ENCODE measurements at places on chromosomes 1 and 21. TPM values are rescaled to one million over a fixed set of nuclear protein-coding genes. Genes with fewer than 3 reads are reported as not detected.
A peak's percentile ranks its signal among the peaks of the same experiment; 100 is the strongest.

DNA sequence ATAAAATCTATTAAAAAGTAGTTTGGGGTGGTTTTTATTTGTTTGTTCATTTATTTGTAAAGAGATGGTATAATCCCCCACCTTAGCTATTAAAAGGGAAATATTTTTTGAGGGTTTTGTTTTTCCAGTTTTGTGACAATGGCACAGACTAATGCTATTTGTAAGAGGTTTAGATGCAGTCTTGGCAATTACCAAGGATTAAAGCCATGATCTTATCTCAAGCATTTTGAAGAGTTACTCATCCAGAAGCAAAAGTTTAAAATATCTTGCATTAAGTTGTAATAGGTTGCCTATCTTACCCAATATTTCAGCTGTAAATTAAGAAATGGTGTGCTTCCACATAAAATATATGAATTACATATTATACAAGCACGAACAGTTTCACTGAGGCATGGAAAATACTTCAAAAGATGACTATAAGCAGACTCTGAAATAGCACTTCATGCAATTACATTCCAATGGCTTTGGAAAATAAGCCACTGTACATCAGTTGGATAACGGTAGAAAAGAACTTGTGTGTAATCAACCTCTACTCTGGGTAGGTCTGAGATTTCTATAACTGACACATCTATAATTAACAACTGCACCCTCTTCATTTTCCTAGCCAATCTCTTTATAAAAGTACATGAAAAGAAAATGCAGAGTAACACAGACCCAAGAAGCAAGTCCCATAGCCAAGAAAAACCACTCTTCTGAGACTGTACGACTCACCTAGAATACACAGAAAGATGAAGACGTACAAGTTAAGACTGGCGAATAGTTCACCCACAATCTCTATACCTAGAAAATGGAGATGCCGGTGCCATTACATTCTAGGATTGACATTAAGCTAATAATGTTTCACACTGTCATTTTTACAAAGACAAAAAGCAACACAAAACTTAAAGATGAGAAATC is 95.2 kb downstream of the PTPN14 start:
- no peak for DNase-seq

LRRC38 gene
- total RNA-seq, result 0.27 TPM

GRCh38 chr1:236155399-236155767 is 13.0 kb downstream of the GPR137B start:
- DNase-seq, result no peak

DNA sequence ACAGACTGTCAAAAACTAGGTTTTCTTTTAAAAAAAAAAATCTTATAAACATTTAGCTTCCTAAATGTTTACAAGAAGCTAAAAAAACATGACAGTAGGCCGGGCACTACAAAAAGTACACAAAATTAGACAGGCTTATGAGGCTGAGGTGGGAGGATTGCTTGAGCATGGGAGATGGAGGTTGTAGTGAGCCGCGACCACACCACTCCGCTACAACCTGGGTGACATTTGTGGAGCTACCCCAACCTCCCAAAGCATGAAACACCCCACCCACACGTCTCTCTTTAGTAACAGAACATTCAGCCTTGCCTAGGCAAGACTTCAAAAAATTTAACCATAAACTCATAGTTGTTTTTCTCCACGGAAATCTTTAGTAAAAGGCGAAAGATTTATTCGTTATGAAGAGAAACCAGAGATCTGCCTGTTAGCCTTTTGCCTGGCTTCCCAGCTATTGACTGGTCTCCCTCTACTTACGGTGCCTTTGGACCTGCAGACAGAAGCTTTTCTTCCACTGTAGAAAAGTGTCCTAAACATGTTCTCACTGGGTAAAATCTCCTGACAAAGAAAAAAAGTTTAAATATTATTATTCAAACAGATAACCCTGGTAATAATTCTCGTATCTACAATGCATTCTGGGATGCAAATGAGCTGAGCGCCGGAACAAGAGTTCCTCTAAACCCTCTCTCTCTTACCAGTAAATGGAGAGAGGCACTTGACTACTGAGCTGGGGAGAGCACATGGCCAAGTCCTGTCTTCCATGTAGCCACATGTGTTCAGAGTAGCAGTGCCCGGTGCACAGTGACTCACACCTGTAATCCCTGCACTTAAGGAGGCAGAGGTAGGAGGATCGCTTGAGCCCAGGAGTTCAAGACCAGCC is 9.2 kb downstream of the RNU5D-1 start:
- no peak for DNase-seq

DNA sequence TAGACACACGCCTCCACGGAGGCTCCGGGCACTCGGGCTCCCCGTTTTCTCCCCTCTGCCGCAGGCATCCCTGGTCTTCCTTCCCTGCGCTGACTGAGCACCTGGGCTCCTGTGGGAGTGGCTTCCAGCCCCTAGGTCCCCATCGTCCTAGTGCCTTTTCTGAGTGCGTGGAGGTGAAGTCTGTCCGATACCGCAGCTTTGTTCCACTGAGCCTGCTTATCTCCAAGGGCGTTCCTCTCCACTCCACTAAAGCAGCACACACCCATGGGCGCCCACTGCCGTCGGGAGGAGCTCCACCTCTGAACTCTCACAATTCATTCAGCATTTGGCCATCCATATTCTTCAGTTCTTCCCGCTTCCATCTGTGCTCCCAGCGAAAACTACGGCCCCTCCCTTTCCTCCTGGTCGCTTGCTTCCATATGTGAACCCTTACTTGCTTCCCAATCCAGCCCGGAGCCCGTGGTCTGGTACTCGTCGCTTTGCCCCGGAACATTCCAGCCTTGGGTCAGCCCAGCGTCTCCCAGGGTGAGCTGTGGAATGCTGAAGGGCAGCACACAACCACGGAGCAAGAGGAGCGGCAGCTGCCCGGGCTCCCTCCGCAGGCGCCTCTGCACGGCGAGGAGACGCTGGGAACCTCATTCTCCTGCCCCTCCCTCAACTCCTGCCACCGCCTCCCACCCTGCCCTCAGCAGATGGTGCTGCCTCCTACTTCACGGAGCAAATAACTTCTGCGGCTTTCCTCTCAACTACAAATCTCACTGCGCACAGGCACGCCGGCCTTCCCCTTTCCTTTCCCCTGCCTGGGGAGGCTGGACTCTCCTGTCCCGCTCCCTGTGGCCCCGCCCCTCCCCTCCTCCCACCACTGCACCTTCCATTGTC is 27.5 kb downstream of the ATP8B2 start:
- DNase-seq, result peak; percentile 79

PLA2G2A gene
- not detected for total RNA-seq

SLC5A3 gene
- 10.5 TPM for total RNA-seq

DNA sequence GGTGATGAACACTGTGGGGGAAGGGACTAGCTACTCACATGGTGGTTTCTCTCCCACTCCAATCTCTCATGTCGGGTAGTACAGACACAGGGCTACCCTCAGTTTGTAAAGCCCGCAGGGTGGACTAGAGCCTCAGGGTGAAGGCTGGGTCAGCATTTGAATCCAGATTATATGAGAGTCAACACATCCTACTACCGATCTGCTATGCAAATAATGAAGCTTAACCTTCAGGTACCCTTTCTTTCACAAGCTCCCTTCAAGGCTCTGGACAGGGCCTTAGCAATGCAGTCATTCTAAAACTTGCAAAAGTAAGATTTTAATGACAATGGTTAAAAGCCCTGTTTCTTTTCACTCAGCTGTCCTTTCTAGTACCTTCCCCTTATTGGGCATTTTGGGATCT is 5.5 kb upstream of the ZBED6 start:
- no peak for DNase-seq
